ENCODE measurements at places on chromosomes 12 and 14.

- DNase-seq, result no peak
Measured at GRCh38 chr12:54232790-54233189, 44.0 kb upstream of the SMUG1 start.

DNA sequence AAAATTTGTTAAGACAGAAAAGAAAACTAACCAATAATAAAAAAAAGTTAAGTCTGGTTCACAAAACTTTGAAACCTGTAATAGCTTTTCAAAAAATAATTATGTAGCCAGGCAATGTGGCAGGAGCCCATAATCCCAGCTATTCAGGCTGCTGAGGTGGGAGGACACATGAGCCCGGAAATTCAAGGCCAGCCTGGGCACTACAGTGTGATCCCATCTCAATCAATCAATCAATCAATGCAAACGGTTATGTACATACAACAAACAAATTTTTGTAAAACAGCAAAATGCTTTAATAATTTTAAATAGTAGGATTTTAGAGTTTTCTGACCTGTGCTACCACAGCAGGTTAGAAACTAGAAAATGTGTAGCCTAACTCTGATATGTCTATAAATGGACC, 152.4 kb downstream of the MED13L start:
- DNase-seq, result no peak

- no peak for DNase-seq
Measured at GRCh38 chr12:117850048-117850447, 118.7 kb downstream of the KSR2 start.

DNA sequence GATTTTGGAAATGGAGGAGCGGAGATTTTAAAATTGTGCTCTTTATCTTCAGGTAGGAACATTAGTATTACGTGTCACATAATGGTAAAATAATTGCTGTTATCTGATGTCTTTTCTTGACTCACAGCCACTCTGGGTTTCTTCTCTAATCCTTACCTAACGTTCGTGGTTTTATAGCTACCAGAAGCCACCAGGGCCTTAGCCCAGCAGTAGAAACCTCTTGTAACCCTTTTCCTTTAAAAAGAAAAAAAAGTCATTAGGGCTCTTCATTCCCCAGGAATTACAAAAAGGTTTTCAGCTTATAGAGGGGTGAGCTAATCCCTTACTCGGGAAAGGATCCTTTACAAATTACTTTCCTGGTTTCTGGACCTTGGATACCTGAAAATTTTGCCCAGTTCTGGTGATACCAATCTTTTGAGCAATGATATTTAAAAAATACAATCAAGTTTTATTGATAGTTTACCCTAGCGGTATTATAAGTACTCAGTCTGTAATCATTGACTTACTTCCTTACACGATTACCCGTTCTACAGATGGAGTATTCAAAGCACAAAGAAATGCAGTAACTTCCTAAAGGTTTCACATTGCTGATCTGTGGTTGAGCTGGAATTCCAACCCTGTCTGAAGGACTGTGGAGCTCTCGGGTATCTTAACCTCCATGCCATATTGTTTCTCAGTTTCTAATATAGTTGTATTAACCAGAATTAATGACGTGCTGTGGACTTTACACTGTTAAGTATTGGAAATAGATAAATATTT, 1.6 kb downstream of the GABARAPL1 start:
- DNase-seq, result no peak

GRCh38 chr12:56374726-56375597, 12.3 kb upstream of the APOF start:
- DNase-seq, result no peak

- DNase-seq, result no peak
Measured at GRCh38 chr14:24665440-24665991, 31.5 kb upstream of the GZMB start.

DNA sequence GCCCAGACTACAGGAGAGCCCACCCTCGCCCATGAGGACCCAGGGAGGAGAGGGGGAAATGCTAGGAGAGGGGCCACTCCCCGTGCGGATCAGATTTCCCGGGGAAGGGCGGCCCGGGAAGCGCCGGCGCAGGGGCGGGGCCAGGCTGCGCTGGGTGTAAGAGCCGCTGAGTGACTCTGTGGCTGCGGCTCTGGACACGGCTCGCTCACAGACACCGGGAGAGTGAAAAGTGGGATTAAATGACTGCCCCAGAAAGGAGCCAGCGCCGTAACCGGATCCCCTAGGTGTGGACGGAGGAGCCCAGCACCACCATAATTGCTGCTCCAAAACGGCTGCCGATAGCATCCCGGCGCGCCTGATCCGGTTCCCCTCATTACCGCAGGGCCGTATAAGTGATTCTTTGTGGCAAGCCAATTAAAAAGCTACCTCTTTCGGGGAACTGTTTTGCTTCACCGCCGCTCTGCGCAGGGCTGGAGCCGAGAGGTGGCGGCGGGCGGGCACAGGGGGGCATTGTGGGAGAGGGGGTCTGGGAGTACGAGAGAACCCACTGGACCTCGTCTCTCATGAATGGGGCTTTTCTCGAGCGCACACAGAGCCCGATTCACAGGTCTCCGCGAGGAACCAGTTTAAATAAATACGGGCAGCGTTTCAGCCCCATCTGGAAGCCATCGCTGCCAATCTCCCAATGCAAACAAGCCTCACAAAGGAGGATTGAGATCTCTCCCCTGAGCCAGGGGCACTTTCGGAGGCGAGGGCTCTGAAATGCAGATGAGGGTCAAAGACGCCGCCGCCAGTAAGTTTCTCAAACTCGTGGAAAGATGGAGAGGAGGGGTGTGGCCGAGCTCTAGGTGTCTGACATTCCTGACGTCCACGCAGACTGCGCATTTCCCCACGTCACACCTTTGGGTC, 2.5 kb downstream of the COL2A1 start:
- DNase-seq, result no peak

DNA sequence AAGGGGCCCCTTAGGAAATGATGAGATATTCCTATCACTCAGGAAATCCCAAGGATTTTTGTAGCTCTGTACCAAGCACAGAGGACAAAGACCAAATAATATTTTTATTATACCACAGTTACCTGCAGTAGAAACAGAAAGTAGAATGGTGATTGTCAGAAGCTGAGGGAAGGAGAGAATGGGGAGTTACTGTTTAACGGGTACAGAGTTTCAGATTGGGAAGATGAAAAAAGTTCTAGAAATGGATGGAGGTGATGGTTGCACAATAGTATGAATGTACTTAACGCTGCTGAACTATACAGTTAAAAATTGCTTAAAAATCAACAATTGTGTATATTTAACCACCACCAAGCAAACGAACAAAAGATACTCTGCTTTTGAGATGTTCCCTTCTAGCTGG, 24.1 kb downstream of the FLVCR2 start:
- no peak for DNase-seq

DNA sequence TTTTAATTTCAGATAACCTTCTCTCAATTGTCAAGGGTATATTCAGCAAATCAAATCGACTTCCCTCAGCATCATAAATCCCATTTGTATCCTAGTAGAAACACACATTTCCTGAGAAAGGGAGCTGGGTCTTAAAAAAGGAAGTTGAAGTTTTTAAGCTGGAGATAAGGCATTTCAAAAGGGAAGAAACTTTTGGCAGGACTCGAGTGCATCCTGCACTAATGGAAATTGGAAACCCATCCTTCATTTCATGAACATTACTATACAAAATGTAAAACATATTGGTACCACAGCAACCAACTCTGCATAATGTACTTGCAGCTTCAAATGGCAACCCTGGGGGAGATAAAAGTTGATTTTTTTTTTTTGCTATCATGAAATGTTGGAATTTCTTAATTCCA, 23.7 kb upstream of the TMCC3 start:
- DNase-seq, result no peak
